ENCODE measurements at places on chromosomes 1 and 21. TPM values are rescaled to one million over a fixed set of nuclear protein-coding genes. Genes with fewer than 3 reads are reported as not detected.

CROCC gene
- total RNA-seq = 106 TPM

DNA sequence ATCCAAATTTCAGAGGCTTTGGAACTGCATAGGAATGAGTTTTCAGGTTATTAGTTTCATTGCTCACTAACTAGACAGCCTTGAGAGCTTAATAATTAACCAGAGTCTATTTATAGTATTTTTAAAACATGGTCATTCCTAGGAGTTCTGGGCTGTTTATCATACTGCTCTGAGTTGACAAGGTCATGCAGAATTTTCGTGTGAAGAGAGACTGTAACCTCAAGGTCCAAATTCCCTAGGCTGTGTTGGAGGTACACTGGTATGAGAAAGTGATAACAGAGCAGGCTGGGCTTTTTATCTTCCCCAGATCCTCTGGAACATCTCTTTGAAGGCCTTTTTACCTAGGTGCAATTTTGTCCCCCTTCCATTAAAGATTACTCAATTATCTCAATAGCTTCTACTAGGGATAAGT is 736.3 kb downstream of the LTN1 start:
- no peak for DNase-seq

NUAK2 gene
- total RNA-seq = 10.4 TPM

OR2M3 gene
- total RNA-seq = not detected

- DNase-seq = peak; percentile 83
Observed at GRCh38 chr21:26842974-26843932, 2.0 kb downstream of the ADAMTS1 start.

RSPH1 gene
- total RNA-seq = not detected

DNA sequence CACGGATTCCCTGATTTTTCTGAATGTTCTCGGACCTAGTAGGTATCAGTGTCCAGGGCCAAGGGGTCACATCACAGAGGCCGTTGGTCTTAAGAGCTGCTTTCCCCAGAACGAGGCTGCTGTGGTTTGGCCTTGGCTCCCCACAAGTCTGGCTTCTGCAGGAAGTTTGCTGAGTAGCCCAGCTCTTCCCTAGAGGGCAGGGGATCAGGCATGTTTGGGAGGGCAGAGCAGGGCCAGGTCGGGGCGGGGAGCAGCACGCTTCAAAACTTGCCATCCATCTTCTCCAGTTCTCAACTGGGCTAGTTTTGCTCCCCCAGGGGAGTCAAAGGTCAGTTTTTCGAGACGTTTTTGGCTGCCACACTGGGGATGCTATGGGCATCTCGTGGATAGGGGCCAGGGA is 37.0 kb downstream of the MAN1C1 start:
- no peak for DNase-seq

- no peak for DNase-seq
Observed at GRCh38 chr1:20578721-20579395, 10.0 kb upstream of the CDA start.

GRCh38 chr1:1989102-1989542 is 14.5 kb downstream of the CFAP74 start:
- no peak for DNase-seq

OR10K2 gene
- total RNA-seq = not detected

GRCh38 chr1:157893686-157894085 is 52.1 kb upstream of the CD5L start:
- no peak for DNase-seq

EDARADD gene
- total RNA-seq = 4.4 TPM

DNA sequence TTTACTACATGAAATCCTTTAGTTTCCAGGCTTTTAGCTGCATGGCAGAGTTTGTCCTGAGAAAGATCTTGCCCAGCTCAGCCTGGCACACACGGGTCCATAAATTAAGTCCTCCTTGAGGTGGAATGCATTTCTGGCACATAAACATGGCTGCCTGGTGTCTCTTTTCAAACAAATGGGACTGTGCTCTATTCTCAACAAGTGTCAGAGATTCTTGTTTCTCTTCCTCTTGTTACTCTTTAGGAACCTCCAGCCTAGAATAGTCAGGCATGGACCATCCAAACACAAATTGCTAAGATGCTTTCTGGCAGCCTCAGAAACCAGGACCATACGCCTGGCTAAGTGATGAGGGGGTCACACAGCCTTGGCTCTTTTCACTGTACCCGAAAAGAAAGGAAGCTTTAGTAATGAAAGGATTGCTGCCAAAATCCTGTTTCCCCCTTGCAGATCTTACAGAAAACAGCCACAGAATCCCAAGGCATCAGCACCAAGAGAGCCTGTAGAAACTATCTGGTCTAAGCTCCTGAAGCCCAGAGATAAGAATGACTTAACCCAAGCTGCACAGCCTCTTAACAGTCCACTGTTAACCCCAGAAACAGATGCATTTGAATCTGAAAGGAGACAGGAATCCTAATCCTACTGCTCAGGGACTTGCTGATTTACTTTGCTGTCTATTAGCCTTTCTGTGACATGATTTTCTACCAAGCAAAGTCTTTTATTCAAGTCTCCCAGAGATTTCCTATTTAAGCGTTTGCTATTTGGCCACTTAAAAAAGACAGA is 31.9 kb upstream of the NRDC start:
- no peak for DNase-seq

WNT3A gene
- total RNA-seq = 0.12 TPM

- DNase-seq = peak; percentile 70
Observed at GRCh38 chr21:28336314-28336713, 656.4 kb downstream of the LTN1 start.

ASAP3 gene
- 98.2 TPM for total RNA-seq

FCRL5 gene
- 2.8 TPM for total RNA-seq

DNA sequence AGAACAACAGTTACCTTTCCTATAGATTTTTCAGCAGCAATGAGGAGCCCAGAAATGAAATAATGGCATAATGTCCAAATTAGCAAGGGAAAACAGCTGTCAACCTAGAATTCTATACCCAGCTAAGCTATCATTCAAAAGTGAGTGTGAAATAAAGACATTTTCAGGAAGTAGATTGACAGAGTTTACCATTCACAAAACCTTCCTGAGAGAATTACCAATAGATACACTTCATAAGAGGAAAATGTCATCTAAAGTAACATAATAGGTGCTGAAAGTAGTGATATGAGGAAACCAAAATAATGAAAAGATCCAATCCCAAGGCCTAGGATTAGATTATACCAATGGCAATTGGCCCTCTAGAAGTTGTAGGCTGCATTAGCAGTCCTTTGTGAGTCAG is 34.6 kb downstream of the OBSCN start:
- no peak for DNase-seq

DNA sequence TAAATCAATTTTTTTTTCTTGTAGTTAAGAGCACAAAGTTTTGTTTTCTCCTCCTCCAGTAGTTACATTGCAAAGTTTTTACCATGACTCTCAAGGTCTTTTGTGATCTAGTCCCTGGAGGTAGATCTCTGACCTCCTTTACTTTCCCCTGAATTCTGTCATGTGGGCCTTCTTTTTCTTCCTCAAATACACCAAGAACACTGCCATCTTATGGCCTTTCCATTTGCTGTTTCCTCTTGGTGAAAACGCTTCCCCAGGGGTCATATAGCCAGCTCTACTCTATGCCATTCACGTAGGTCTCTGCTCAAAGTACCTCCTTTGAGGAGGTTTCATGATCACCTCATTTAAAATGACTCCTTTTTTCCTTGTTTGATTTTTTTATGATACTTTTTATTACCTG is 2.7 kb downstream of the DDX20 start:
- peak; percentile 43 for DNase-seq

- peak; percentile 21 for DNase-seq
Observed at GRCh38 chr21:43865540-43866259, 677 bp downstream of the AGPAT3 start.

GRCh38 chr1:204826970-204827369 is 43.7 kb upstream of the NFASC start:
- DNase-seq = peak; percentile 91

OSBPL9 gene
- total RNA-seq = 82.7 TPM

FLG2 gene
- total RNA-seq = not detected

SZT2 gene
- 11.8 TPM for total RNA-seq

SAMD13 gene
- 3.6 TPM for total RNA-seq

- no peak for DNase-seq
Observed at GRCh38 chr1:65207317-65207716, 59.3 kb downstream of the AK4 start.
